T-helper 17 cell (primary cell): ENCODE measurements at places on chromosomes 3 and 15. TPM values are rescaled to one million over a fixed set of nuclear protein-coding genes. Genes with fewer than 3 reads are reported as not detected.

DNA sequence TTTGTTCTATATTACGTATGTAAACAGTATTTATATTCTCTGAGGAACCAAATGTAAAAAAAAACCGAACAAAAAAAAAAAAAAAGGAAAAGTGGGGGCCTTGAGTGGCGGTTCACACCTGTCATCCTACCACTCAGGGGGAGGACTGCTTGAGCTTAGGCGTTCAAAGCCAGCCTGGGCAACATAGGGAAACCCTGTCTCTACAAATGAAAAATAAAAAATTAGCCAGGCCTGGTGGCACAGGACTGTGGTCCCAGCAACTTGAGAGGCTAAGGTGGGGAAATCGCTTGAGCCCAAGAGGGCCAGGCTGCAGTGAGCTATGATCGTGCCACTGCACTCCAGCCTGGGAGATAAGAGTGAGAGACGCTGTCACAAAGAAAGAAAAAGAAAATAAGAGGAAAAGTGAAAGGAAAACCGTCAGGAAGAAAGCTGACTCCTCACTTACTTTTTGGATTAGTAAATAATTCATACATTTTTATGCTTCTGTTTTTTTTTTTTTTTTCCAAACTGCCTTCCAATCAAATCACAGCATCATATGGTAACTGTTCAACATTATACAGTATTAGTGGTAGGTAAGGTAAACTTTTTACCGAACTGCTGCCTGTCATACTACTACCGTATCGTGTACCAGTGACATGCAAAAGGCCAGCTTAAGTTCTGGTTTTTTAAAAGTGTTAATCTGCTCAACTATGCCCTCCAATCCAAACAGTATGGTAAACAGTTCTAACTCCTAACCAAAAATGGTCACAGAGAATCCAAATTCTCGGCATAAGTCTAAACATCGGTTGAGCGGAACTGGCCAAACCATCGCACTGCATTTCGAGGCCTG lies 1.2 kb downstream of the PHC3 start:
- DNase-seq: no peak

The SLC22A13 gene
- 0.23 TPM for total RNA-seq

GRCh38 chr3:181383760-181384159 lies 328.0 kb upstream of the SOX2 start:
- DNase-seq: no peak

DNA sequence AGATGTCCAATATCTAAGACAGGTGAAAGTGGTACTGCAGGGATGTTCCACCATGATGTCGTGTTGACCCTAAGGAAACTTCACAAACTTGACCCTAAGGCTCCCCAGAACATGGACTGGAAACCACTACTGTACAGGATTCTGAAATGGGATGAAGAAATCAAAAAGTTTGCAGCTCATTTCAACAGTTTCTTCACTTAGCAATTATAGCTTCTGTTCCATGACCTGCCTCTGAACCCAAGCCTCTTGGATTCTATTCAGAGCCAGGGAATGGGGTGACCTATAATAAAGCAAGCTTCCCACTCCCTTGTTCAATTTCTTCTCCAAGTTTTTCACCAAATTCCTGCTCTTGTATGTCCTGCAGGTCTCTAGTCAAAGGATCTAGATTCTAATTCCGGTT lies 40.7 kb downstream of the DUT start:
- no peak for DNase-seq

The SUCNR1 gene
- total RNA-seq: 1.6 TPM

The ROPN1 gene
- not detected for total RNA-seq

- no peak for DNase-seq
Observed at GRCh38 chr3:53672981-53673380, 173.2 kb downstream of the CHDH start.

The AGBL1 gene
- total RNA-seq: not detected

DNA sequence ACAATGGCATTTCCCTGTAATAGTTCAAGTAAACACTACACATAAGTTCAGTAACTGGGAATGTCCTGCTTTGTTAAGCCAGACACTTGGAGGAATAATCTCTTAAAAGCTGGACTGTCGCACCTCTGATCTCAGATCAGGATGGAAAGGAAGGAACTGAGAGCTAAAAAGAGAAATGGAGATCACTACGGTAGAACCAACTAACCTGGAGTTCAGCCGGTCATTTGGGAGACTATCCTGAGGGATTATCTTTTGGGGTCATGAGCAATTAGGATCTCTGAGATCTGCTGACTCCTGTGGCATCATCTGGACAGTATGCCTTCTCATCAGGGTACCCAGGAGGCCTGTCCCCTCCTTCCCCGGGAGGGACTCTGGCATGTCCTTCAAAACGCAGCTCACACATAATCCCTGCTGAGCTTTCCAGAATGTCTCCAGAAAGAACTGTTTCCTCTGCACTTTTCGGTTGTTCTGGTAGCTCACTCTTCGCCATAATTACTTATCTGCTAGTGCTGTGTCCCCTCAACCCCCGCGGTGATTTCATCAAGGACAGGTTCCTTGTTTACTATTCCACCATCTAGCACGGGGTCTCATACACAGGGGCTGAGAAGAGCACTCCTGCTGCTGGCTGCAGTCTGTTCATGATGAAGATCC lies 115.6 kb downstream of the SENP2 start:
- no peak for DNase-seq

DNA sequence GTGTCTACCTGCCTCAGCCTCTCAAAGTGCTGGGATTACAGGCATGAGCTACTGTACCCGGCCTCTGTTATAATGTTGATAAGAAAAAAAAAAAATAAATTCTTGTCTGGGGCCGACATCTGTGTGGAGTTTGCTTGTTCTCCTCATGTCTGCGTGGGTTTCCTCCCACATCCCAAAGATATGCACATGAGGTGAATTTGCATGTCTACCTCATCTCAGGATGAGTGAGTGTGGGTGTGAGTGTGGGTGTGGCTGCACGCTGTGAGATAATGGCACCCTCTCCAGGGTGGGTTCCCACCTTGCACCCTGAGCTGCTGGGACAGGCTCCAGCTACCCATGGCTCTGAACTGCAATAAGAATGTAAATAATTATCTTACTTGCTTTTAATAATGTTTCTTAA lies 25.9 kb upstream of the UACA start:
- DNase-seq: no peak
